ENCODE measurements at places on chromosomes 12 and 14. TPM values are rescaled to one million over a fixed set of nuclear protein-coding genes. Genes with fewer than 3 reads are reported as not detected.

GRCh38 chr12:68428724-68429501 is 96.8 kb upstream of the MDM1 start:
- DNase-seq = peak; percentile 69

- DNase-seq = peak; percentile 5
Measured at GRCh38 chr12:54526812-54527630, 22.4 kb upstream of the PDE1B start.

- no peak for DNase-seq
Measured at GRCh38 chr14:67510836-67511235, 22.3 kb upstream of the PLEKHH1 start.

The ACOT4 gene
- polyA plus RNA-seq = 2.5 TPM

The NOXRED1 gene
- polyA plus RNA-seq = 0.45 TPM

GRCh38 chr12:72304751-72305150 is 32.6 kb downstream of the TRHDE start:
- peak; percentile 42 for DNase-seq

The POLR3B gene
- 5.3 TPM for polyA plus RNA-seq

GRCh38 chr12:76417116-76417515 is 68.9 kb upstream of the BBS10 start:
- DNase-seq = no peak

DNA sequence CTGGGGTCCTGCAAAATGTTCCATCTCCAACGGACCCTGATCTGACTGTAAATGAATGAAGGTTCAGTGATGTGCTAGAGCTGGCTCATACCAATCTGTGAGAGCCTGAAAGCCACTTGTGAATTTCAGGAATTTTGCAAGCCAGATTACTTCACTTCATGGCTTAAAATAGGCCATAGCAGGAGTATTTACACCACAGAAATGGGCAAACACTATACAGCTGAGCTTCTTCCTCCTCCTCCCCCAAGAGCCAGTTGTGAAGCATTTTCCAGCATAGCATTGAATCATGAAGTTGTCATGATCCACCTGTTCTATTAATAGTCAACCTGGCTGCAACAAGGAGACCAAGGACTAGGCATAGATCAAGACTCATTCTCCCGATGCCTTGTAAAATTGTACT is 141.3 kb upstream of the RASSF8 start:
- no peak for DNase-seq

DNA sequence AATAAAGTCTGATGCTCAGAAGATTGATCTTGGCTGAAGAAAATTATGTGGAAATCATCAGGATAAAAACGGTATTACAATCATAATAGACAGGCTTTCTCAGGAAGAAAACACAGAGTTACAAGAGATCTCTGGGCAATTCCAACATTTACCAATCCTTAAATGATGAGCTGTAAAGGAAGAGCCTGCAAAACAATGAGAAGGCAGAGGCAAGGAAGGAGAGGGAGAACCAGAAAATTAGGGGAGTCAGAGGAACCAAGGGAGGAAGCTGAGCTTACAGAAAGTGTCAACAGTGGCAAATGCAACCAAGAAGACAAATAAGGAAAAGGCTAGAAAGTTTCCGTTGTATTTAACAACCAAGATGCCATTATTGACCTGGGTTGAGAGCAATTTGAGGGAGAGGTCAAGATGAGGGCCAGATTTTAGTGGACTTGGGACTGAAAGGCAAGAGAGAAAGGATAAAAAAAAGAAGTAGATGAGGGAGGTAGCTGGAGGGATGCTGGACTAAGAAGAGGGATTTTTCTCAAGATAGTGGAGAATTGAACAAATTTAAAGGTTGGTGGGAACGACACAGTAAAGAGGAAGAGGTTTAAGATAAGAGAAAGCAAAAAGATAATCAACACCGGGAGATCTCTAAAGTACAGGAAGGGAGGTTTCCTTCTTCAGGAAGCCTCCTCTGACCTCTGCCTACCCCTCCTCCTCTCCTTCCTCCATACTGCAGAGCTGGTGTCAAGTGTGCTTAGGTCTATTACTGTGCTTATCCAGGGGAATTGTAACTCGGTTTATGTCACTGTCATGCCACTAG is 116.9 kb downstream of the DUSP6 start:
- DNase-seq = no peak

DNA sequence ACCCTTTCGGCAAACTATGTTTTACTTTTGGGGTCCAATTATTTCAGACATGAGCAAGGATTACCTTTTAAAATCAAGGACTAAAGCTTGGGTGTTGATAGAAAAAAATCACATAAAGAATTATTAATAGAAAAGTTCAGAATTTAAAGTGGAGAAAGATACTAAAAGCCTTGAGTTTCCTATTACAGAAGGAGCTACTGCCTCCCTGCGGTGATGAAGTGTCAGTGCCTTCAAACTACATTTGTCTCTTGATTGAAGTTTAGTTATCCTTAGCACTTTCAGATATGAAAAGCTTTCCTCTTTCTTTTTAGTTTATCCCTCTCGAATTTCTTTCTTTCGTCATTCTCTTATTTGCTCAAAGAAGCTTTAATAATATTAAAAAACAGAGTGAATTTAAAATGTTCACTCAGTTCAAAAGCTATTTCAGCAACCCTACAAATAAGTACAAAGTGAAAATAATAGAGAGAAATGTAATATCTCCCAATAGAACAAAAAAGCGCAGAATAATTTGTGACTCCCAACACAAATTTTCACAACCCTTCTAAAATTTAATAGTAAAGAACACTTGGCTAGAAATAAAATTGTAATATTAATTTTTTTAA is 87.6 kb downstream of the SEC23A start:
- peak; percentile 36 for DNase-seq

- DNase-seq = no peak
Measured at GRCh38 chr12:1457901-1458300, 136.5 kb downstream of the FBXL14 start.

DNA sequence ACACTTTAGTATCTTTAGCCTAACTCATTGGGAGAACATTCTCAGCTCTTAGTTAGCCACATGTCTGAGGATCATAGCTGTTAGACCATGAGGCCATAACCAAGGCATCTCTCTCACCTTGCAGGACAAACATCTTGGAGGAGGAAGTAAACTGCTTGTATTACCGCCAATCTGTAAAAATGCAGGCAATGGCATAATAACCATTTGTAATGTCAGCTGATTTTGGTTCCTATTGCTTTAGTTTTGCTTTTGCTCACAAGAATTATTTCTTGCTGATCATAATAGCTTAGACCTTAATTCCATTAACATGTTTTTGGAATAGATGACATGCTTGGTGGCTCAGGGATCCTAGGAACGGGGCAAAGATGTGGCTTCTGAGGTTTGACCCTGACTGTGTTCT is 16.4 kb upstream of the GSG1 start:
- no peak for DNase-seq

- DNase-seq = no peak
Measured at GRCh38 chr12:12693111-12693671, 2.8 kb downstream of the GPR19 start.

The B3GNT4 gene
- 0.70 TPM for polyA plus RNA-seq

DNA sequence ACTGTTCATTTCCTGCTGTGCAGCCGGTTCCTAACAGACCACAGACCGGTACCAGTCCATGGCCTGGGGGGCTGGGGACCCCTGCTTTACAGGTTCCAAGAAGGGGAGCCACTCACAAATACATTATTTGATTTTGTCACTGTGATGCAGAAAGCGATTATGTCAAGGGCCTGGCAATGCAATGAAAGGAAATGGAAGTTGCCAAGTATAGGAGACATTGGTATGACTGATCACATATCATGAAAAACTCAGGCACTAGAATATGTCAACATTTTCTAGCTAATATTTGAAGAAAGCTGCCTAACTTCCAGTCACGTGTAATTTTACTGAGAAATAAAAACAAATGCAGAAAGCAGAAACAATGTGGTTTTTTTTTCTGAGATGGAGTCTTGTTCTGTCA is 68.9 kb upstream of the USP44 start:
- no peak for DNase-seq

The PZP gene
- 0.06 TPM for polyA plus RNA-seq

DNA sequence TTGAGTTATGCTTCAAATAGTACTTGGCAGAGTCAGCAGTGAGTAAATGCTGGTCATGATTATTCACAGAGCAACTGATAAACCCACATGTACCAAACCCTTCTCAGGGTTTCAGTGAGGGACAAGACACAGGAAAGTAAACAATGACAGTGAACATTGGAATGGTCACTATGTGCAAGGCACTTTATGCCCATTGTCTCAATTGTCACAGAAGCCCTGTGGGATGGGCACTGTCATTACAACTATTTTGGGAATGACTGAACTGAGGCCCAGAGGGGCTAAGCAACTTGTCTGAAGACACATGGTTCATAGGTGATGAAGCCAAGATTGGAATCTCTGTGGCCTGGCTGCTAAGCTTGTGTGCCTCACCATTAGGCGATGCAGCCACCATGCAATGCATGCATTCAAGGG is 238.5 kb downstream of the RBM19 start:
- DNase-seq = no peak

The TSHR gene
- polyA plus RNA-seq = 0.01 TPM

- no peak for DNase-seq
Measured at GRCh38 chr14:77063571-77064171, 34.4 kb upstream of the CIPC start.

DNA sequence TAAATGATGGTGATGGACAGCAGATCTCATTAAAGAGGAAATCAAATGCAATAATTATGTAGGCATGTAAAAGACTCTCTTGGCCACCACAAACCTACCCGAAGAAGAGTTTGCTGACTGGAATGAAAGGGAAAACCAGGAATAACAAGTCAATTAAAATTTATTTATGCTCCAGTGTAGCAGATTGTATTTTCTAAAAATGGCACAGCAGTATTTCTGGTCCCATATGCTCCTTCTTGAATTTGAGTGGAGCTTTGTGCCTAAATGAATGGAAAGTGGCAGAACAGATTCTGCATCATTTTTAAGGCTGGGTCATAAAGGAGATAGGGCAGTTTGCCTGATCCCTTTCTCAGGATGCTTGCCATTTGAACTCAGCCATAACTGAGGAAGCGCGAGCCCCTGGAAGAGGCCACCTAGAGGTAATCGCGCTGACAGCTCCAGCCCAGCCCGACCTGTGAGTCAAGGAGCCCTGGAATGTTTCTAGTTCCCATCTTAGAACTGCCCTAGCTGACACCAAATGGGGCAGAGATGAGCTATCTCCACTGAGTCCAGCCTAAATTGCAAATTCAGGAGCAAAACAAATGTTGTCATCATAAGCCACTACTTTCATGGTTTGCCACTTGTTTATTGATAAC is 229.2 kb upstream of the TMTC1 start:
- no peak for DNase-seq

The DPF3 gene
- 1.8 TPM for polyA plus RNA-seq

DNA sequence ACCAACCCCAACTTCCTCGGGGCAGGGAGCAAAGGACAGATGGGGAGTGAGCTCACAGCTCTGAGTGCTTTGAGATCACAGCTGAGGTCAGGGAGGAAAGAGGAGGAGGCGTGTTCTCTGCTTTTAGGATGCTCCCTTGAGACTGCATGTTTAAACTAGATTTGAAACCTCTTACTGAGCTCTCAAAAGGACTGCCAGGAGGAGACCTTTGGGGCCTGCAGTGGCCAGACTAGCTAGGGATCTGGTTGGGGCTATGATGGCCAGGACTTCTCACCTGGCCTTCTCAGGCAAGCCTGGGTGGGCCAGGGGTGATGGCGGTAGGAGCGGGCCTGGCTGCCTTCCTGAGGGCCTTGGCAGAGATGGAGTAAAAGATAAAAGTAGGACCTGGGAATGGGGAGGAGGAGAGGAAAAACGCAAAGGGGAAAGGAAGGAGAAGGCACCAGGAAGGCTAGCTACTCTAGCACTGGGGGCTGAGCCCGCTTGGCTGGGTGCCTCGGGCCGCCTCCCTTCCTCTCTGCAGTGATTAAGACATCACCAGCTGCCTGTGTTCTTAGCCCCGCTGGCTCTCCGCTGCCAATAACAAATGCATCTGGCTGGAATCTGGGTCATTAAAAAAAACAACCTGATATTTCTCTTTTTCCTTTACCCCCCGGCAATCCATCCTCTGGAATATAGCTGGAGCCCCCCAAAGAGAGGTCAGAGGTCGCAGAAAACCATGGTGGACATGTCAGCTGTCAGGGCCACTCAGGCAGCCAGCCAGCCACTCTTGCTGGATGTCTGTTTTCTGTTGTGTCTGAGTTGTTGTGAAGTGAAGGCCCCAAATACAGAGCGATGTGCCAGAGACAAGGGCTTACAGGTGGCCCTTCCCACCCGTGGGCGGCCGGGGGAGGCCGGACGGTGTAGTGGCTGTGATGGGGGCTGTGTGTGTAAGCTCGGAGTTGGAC is 141.3 kb downstream of the TSPAN9 start:
- DNase-seq = no peak

- DNase-seq = no peak
Measured at GRCh38 chr12:4957761-4958160, 48.1 kb downstream of the KCNA1 start.

GRCh38 chr12:25123126-25123525 is 71.8 kb downstream of the DNAI7 start:
- no peak for DNase-seq

The SLC7A8 gene
- 69.2 TPM for polyA plus RNA-seq

The NANOG gene
- polyA plus RNA-seq = 0.19 TPM

DNA sequence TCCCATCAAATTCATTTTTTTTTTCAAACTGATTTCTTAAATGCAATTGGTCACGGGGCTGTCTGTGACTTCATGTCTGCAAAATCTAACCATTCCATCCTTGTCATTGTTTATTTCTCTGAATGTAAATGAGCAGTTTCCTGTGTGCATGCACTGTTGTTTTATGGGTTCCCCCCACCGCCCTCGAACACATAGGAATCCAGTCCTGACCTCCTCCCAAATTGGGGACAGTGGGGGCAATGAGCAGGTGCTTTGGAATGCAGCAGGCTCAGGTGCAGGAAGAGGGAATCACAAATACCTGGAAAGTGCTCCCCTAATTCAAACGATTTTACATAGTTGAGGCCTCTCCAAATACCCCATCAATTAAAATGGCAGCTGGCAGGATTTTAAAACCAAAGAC is 62.6 kb upstream of the ESRRB start:
- no peak for DNase-seq

The ZC2HC1C gene
- 15.9 TPM for polyA plus RNA-seq

The MAP3K9 gene
- polyA plus RNA-seq = 0.81 TPM

DNA sequence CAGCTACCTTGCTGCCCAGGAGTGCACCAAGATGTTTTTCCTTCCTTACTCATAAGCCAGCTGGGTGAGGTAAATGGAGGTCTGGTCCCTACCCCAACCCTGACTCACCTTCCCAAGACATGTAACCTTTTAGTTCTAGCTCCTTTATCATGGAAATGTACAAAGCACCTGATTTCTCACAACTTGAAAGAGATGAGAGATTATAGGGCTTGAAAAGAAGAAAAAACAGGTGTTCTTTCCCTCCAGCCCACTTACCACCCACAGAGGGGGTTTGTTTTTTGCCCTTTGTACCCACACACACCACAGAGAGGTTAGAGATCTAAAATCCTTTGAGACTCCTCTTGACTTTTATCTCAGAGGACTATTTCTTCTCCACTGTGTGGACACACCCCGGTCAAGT is 21.1 kb downstream of the PLXNC1 start:
- no peak for DNase-seq

The CCDC177 gene
- polyA plus RNA-seq = not detected

- no peak for DNase-seq
Measured at GRCh38 chr12:96343347-96343954, 56.8 kb downstream of the CDK17 start.

The NOS1 gene
- polyA plus RNA-seq = 0.79 TPM

GRCh38 chr14:95121911-95122620 is 35.3 kb downstream of the DICER1 start:
- DNase-seq = no peak

The MGAT4C gene
- 0.49 TPM for polyA plus RNA-seq

- no peak for DNase-seq
Measured at GRCh38 chr12:112907415-112908157, 824 bp downstream of the OAS1 start.

GRCh38 chr12:75978677-75979076 is 52.9 kb downstream of the PHLDA1 start:
- no peak for DNase-seq

All from small intestine (tissue), 16 donors.